ENCODE measurements at places on chromosomes 13 and 19.

- DNase-seq, result no peak
These were observed 11.8 kb upstream of the LILRA2 start for GRCh38 chr19:54561840-54562239.

GRCh38 chr13:102901615-102902305 is 55.9 kb downstream of the ERCC5 start:
- no peak for DNase-seq

GRCh38 chr19:41367848-41368301 is 3.9 kb upstream of the B9D2 start:
- no peak for DNase-seq

GRCh38 chr13:27860743-27861142 is 59.1 kb upstream of the PDX1 start:
- DNase-seq, result no peak

DNA sequence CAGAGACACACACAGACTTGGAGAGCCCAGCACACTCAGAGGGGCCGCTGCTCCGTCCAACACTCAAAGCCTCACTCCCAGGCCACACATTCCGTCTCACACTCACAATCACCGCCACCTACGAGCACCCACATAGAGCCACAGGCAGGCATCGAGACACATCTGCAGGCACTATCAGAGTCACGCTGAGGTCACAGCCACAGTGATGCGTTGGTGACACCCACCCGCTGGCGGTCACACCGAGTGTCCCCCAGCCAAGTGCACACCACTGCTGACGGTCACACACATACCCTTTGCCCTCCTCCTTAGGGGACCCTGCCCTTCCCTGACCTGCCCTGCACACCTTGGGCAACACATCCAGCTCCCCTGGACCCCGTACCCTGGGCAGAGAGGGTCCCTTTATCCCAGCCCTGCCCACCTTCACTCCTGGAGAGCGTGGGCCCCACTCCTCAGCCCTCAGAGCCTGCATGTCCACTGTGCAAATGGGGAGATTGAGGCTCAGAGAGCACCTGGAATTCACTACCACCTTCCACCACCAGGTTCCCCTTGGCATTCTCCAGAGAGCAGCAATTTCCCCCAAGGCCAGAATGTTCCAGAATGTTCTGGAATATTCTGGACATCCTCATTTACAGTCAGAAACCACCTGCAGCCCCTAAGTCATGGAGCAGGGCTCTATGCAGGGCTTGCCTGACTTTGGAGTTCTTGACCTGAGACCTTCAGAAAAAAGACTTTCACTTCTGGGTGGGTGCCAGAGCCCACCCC is 5.4 kb downstream of the FUT5 start:
- no peak for DNase-seq

GRCh38 chr13:71237332-71237731 is 629.7 kb downstream of the DACH1 start:
- DNase-seq, result no peak

GRCh38 chr13:94259984-94260383 is 219.5 kb downstream of the DCT start:
- no peak for DNase-seq

DNA sequence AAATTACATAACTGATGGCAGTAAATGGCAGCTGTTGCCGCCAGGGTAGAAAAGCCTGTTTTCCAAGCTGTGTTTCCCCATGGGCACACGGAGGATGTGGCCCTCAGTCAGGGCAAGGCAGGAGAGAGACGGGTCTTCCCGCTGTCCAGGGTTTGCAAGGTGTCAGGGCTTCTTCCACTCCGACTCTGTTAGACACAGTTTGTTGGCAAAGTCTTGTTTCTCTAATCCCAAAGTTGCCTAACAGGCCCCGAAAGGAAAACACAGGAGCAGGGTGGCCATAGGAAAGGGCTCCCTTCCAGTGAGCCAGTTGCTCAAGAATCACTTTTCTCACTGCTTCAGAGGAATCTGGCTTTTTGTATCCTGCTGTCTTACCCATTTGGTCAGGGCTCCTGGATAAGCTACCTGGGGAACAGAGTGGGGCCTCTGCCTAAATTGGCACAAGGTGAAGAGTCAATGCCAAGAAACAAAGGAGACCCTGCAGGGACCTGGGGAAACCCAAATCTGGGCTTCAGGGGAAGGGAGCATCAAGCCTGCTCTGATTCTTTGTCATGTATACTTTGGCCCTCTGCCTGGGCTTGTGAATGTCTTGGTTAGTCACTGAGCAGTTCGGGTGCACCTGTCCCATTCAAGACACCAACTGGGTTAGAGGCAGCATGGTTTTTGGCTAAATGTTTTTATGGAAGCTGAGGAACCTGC is 29.0 kb upstream of the CXCL17 start:
- no peak for DNase-seq

DNA sequence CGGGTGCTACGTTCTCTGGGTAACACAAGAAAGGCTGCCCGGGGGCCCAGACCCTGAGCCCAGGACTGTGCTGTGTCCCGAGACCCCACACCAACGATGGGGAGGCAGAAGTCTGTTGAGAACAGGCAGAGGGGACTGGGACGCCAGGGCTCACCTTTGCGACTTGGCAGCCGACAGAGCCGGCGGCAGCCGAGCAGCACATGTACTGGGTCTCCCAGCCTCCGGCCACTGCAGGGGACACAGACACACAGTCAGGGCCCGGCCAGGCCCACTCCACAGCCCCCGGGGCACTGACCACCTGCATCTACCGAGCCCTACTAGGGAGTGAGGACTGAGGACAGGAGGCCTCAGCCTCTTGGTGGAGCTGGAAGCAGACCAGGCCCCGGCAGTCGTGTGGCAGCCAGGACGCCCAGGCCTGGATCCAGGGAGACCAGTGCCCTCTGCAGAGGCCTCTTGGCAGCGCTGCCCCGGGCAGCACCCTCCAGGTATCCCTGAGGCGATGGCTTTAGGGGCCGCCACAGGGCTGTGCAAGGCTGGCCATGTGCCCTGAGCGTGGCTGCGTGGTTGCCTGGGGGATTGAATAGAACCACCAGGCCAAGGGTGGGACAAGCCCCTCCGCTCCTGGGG is 5.6 kb upstream of the ATP8B3 start:
- DNase-seq, result no peak

DNA sequence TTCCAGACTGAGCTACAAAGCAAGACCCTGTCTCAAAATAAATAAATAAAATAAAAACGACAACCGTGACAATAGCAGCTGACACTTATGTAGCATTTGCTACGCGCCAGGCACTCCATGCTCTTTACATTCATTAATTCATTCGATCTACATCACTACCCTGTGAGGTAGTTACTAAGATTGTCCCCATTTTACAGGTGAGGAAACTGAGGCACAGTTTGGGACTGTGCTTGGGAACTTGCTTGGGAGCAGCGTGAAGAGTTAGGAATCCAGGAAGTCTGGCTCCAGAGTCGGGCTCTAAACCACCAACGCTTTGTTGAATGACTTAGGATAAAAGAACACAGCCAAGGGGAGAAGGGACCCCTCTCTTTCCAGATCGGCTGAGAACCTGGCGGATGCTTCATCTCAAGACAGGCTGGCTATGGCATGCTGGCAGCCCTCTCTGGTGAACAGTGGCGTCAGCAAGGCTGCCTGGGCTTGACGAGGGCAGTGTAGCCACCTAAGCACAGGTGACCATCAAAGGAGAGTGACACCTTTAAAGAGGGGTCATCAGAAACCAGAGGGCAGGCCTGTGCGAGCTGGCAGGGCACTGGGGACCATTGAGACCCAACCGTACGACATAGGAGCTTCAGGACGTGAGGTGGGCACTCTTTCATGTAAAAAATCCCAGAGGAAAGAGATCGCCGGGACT is 591 bp downstream of the DOHH start:
- DNase-seq, result no peak

DNA sequence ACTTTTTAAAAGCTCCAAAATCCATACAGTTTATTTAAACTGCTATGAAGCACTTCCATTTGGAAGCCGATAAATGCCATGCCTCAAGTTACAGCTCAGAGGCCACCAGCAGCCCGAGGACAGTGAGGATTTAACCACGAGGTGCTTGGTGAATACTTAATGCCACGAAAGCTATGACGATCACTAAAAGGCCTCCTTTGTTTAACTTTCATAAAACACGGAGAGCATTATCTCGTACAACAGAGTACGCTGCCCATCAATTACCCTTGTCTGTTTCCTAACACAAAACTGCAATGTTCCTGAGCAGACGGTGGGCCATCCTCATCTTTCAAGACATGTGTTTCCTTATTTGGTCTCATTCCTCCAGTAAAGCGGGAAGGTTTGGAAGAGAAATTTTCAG is 58.4 kb downstream of the PEPD start:
- DNase-seq, result no peak

- DNase-seq, result no peak
These were observed 1.6 kb downstream of the TNFSF9 start for GRCh38 chr19:6532244-6532999.

GRCh38 chr19:32101206-32101605 is 244.2 kb upstream of the ZNF507 start:
- DNase-seq, result no peak

DNA sequence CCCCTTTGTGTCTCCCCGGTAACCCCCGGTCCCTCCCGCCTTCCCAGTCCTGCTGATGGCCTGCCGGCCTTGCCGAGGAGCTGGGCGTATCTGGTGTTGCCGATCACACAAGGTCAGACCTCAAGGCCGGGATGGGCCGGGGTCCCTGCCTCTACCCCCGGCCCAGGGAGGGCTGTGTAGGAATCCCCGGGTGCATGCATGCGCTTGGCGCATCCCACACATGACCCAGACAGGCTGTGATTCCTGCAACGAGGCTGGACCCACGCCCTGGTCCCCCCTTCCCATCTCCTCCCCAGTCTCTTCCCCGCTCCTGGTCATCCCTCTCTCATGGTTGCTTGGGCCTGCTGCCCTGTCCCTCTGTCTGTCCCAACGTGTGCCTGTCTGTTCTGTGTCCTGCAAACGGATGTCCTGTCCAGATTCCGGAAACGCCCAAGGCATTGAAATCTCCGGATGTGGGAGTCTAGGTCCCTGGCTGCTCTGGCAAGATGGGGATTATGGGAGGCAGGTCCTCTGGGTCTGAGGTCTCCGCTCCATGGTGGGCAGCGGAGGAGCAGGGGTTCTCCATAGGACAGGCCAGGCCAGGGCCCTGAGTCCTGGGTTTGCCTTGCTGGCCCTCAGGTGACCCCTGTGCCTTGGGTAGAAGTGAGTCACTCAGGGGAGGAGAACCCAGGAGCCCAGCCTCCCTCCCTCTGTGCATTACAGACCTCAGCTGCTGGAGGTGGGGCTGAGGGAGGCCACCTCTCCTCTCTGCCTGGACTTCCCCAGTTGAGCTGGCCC is 1.6 kb downstream of the PKN1 start:
- no peak for DNase-seq

GRCh38 chr19:33210266-33210940 is 15.2 kb downstream of the SLC7A10 start:
- no peak for DNase-seq
